GF-D8 (cell line): ENCODE measurements at places on chromosomes 13 and 19.

- DNase-seq, result no peak
Measured at GRCh38 chr19:35138305-35138892, at the start of gene FXYD1. FXYD1 (plus strand) TSS chr19:35138824; CDS start chr19:35140080, 1,256 bp downstream.

DNA sequence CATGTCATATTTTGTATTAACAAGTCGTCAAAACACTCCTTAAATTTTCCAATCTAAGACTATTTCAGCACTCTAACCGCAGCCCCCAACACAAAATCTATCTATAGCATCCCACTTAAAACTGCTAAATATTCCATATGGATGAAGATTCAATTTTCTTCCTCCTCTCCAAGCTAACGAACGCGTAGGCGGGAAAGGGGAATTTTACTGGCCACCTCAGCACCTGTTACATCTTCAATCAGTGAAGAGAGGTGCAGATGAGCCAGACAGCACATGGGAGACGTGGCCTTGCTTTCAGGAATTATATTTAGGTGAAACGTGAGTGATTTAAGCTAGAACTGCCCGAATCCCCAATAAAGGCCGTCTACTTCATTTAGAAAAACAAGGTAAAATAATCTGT lies 1.1 kb downstream of the RBM26 start:
- no peak for DNase-seq

GRCh38 chr13:66219506-66219905 lies 1010.6 kb downstream of the PCDH9 start:
- DNase-seq, result no peak

DNA sequence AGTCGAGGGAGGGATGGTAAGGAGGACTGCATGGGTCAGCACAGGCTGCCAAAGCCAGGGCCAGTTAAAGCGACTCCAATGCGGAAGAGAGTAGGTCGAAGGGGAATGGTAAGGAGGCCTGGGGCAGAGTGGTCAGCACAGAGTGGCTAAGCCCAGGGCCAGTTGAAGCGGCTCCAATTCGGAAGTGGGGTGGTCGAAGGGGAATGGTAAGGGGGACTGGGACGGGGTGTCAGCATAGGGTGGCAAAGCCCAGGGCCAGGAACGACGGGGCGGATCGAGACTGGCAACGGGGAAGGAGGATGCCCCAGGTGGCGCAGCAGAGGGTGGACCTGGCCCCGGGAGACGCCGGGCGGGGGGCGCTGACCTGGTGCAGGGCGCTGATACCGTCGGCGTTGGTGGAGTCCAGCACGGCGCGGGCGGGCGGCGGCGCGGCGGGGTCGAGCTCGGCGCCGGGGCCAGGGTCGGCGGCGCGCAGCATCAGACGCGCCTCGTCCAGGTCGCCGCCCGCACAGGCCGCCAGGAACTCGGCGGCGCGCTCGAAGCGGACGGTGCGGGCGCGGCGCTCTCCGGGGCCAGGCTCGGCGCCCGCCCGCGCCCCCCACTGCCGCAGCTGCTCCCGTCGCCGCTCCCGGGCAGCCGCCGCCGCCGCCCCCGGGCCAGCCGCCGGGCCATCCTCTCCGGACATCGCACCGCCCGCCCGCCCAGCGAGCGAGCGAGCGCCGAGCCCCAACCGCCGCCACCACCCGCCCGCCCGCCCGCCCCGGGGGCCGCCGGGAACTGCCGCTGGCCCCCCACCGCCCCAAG lies at the start of gene PPP1R12C:
TSS of gene PPP1R12C (minus strand) at position 779 of the 804 bp plus-strand sequence. CDS start at position 685, 94 bp downstream.
- DNase-seq, result no peak

- no peak for DNase-seq
Measured at GRCh38 chr19:11535792-11536595, 2.7 kb upstream of the CNN1 start.

- DNase-seq, result no peak
Measured at GRCh38 chr13:51538591-51539179, 45.6 kb upstream of the WDFY2 start.

DNA sequence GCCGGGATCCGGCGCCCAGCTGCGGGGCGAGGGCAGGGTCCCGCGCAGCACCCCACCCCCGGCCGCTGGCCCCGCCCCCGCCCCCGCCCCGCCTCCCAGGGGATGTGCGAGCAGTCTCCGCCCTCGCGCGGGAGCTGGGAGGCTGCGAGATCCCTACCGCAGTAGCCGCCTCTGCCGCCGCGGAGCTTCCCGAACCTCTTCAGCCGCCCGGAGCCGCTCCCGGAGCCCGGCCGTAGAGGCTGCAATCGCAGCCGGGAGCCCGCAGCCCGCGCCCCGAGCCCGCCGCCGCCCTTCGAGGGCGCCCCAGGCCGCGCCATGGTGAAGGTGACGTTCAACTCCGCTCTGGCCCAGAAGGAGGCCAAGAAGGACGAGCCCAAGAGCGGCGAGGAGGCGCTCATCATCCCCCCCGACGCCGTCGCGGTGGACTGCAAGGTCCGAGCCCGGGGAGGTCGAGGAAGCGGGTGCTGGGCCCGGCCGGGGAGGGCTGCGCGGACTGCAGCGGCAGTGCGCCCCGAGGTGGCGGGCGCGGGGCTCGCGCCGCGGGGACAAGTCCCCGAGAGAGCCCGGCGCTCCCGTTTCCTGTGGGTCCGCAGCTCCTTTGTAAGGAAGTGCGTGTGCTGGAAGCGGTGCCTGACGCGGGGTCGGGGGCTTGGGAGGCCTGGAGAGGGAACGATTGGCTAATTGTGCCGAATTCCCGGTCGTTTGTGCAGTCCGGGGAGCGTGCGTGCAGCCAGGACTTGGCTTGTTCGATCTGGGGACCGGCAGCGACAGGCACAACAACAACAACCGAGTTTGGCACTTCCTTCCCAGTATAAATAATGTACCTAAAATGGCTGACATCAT lies at the start of gene ITM2B:
TSS of gene ITM2B (plus strand) at position 161 of the 843 bp plus-strand sequence. CDS start at position 316, 155 bp downstream.
- peak; percentile 67 for DNase-seq

GRCh38 chr19:17323300-17323963 lies 11.2 kb downstream of the ANO8 start:
- no peak for DNase-seq

DNA sequence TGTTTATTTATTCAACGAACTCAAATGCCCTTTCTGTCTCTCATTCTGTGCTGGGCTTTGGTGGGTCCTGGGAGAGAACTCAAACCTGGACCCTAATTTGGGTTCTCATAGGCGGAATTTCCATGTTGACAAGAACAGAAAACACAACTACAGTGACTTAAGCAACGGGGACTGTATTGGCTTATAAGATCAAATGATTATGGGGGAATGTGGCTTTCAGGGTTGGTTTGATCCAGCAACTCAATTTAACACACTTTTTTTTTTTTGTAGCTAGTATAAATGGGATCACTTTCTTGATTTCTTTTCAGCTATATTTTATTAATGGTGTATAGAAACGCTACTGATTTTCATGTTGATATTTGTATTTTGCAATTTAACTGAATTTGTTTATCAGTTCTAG lies 9.9 kb downstream of the FCHO1 start:
- no peak for DNase-seq

DNA sequence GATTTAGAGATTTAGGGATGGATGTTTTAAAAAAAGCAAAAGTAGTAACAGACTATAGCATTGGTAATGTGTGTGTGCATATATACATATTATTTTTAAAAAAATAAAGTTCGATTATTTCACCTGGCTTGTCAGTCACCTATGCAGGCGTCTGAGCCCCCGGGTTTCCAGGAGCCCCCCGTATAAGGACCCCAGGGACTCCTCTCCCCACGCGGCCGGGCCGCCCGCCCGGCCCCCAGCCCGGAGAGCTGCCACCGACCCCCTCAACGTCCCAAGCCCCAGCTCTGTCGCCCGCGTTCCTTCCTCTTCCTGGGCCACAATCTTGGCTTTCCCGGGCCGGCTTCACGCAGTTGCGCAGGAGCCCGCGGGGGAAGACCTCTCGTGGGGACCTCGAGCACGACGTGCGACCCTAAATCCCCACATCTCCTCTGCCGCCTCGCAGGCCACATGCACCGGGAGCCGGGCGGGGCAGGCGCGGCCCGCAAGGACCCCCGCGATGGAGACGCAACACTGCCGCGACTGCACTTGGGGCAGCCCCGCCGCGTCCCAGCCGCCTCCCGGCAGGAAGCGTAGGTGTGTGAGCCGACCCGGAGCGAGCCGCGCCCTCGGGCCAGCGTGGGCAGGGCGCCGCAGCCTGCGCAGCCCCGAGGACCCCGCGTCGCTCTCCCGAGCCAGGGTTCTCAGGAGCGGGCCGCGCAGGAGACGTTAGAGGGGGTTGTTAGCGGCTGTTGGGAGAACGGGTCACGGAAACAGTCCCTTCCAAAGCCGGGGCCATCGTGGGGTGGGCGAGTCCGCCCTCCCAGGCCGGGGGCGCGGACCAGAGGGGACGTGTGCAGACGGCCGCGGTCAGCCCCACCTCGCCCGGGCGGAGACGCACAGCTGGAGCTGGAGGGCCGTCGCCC lies 840 bp upstream of the CCNA1 start:
- no peak for DNase-seq

DNA sequence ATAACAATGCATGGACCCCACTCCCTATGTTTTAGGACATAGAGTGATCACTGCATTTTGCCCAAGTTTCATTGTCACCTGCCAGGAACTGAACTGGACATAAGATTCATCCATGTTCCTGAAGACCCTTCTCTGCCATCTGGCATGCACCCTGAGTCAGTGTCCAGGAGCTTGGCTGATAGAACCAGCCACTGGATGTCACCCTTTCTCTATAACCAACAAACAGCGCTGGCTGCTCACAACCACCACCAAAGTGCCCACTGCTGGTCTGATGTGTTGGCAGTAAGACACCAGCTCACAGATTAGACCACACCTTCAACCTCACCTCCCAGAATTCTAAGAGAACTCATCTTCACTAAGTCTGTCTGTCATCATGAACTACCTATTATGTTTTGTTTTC lies 333.4 kb downstream of the ITGBL1 start:
- no peak for DNase-seq

GRCh38 chr13:60078226-60078625 lies 85.5 kb downstream of the DIAPH3 start:
- no peak for DNase-seq

DNA sequence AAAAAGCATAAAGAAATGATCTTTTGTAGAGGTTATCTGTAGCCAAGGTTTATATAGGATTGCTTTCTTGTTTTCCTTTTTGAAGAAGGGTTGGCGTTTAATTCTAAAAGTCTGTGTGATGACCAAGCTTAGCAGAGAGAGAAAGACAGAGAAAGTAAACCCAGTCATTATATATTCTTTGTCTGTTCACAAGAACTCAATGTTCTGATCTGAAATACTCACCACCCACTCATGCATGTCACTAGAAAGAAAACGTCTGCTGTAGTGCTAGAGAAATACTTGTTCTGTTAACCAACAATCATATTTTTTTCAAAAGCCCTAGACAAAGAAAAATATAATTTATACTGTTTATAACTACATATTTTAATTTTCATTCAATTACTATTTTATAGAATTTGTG lies 173.7 kb upstream of the SLITRK5 start:
- DNase-seq, result no peak

DNA sequence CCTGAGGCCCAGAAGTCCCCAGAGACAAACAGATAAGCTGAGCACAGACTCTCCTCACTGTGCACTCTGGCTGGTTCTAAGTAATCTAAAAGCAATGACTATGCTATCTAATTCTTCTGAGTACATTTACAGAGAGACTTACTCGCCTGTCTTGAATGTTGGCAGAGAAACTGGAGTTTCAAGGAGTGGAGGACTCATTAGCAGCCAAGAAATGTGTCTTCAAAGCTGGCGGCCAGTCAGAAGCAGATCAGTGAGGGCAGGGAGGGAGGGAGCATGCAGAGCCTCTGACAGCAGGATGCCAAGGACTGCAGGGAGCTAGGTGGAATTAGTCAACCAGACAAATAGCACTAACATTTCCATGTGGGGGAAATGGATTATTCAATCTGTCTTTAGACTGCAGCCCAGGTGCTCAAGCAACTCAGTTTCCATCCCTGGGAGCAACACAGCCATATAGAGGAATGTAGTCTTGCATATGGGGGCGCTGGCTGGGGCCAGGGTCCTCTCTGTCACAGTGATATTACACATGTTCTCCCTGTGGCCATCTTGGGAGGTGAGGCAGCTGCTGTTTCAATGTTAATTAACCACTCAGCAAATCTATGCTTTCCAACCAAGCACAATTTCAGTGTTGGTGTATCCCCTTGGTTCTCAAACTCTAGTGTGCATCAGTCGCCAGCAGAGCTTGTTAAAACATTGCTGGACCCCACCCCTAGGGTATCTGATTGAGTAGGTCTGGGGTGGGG lies 97.9 kb downstream of the CCNA1 start:
- DNase-seq, result no peak

DNA sequence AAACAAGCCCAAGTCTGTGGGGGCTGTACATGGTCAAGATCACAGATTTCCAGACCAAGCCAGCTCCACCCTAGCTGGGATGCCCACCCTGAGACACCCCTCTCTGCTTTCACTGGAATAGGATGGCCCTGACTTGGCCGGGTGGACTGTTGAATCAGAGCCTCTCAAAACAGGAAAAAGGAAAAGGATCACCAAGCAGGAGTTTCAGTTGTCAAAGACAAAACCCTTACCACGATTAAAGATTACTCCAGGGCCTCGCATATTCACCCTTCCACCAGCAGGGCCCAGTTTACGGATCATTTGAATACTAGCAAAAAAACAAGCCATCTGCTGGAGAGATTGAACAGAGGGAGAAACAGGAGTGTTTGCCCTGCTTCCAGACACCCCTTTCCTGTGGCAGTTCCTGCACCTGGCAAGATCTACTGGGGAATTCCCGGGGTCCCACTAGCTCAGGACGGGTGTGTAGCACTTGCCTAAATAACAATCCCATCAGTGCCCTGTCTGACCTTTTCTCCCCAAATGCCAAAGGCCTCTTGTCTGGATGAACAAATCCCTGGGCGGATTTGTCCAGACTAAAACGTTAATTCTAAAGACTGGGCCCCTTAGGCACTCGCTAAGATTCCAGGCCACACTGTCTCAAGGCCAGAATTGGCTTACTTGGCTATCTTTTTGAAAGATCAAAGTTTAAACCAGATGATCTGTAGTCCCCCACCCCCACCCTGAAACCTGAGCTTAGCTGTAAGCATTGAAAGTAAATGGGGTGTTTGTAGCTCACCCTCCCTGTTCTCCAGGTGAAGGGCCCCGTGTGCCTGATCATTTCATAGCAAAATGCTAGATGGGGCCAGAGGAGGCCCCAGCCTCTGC lies 38.4 kb downstream of the ACTN4 start:
- no peak for DNase-seq
